H7 (cell line): ENCODE measurements at places on chromosomes 5 and 9.

DNA sequence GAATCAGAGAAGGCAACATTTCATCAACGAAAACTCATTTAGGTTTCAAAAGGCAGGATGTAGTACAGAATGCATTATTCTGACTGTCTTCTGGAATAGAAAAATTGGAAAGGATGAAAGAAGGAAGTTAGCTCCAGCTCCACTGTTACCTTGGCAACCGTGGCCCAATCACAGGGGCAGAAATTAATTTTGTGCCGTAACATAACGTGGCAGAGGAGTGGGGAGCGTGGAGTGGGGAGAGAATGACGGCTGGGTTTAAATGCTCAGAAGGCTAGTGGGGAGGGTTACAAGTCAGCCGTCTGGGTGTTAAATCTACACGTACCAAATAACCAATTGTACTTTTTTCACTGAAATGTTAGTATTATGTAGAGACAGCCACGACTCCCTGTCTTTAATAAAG is 32.3 kb upstream of the EQTN start:
- DNase-seq: no peak

- no peak for DNase-seq
These were observed 28.0 kb downstream of the SKP2 start for GRCh38 chr5:36179950-36180349.

DNA sequence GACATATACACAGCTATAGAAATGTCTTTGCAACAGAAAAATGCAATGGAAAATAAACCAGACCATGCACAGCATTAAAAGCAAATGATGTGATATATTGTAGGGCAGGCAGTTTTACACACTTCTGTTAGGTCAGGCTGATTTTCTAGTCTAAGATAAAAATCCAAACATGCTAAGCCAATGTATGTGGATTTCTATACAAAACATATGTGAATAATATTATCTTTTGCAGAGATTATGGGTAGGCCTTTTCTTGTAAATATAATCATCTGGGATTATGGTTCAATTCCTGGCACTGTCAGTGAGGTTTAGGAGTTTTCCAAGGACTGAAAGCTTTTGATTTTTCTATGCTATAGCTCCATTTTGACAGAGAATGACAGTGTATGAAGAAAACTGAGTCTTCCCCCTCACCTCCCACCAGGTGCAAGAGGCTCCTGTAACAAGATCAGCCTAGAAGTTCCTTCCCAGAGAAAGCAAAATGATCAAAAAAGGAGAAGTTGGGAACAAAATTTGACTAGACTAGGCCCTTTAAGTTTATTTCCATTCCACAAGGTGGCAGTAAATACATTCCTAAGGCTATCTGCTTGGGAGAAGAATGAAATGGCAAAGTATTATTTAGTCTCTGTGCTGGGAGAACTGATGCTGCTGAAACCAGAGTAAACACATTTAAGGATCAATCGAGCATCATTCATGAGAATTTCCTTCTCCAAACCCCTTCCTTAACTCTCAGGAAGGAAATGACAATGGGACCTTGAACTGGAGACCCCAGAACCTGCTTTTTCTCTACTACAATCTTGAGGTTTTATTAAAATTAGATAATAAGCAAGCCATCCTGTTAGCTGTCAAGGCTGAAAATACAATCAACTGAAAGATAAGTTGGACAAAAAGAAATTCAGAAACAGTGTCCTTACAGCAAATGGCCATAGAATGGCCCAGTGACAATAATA is 133.0 kb upstream of the TUT7 start:
- DNase-seq: peak; percentile 43

DNA sequence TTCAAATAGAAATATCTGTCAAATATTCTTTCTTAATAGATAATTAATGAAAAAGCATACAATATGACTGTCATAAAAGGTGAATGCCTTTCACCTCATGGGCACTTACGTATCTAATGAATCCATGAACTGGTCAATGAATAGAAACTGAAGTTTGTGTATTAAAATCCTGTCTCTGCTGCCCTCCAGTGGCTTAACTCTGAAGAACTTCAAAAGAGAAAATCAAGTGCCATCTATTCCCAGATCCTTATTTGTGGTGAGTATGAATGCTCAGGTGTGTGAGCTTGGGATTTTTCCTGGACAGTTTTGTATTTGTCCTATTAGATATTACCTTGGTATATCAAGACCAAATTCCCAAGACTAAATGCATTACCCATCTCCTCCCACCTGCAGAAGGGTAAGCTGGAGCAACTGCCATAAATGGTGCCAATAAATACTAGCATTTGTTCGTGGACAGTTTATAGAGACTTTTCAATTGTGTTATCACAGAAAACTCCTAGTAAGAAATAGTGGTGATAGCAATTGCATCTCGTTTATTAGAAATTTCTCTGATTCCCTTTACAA is 44.0 kb upstream of the SVEP1 start:
- DNase-seq: no peak

DNA sequence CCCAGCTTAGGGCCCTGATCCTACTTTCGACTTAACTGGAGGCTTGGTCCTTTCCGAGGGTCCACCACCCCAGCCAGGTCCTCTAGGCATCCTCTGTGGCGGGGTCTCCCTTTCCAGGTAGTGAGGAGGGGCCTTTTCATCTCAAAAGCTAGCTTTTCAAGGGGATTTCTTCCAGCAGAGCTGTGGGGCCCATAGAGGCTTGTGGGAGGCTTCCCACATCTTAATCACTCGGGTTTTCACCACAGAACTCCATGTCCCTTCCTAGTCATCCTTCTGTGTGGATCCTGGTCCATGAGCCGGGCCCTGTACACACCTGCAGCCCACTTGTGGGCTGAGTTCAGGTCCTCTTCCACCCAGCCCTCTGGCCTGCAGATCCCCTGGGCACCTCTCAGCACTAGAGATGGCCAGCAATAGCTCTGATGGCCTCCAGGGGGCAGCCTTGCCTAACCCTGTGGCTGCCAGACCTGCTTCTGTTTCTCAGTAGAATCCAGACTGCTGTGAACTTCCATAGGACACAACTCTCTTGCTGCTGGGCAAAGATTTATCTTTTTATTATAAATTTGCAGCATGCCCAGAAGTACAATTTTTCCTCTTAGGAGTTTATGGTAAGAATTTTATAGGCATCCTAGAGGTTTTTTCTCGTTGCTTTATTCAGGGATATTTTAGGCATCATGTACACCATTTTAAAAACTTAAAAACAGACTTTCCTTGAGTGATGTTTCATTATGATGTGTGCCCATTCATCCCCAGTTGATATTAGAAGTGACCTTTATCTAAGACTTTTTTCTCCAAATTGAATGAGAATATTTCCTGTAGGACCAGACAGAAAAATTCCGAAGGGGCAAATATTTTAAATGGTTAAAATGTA is 208.9 kb downstream of the TRIO start:
- peak; percentile 82 for DNase-seq

DNA sequence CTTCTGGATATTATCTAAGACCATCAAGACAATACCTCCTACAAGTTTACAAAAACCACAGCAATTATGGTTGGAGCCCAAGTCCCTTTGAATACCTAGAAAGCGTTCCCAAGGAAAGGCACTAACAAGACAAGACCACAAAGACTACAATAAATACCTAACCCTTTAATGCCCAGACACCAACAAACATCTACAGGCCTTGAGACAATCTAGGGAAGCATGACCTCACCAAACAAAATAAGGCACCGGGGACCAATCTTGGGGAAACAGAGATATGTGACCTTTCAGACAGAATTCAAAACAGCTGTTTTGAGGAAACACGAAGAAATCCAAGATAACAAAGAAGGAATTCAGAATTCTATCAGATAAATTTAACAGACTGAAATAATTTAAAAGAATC is 37.8 kb downstream of the OXCT1 start:
- DNase-seq: no peak

DNA sequence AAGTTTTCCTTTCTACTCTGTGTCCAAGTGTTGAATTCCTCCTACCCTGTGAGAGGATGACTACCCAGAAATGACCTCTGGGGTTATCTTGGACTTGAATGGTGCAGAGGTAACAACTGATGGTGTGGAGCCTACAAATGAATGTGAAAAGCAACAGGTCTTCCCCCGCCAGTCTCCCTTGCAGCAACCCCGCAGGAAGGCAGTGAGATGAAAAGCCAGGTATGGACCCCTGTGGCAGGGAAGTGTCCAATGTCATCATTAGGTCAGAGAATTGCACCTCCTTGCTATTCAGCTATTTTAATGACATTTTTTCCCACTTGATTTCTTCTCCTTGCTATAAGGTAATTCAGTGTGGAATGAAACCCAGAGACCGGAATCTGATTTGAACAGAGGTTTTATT is 58.5 kb downstream of the MAT2B start:
- DNase-seq: peak; percentile 25

DNA sequence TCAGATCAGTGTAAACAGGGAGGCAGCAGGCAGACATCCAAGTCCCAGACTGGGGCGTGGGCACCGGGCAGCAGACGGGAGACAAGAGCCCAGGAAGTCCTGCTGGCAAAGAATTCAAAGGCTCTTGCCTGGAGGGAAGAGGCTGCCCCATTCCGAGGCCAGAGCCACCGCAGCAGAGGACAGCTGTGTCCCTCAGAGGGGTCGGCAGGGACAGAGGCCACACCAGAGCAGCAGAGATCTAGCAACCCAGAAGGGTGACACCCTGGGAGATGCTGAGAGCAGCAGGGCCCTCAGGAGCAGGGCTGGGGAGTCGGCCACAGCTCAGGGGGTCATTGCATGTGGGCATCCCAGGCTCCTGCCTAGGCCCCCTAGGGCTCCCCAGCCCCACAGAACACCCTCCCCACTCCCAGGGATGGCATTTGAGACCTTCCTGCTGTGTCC is 29.1 kb downstream of the ADAMTS2 start:
- DNase-seq: no peak

- peak; percentile 60 for DNase-seq
These were observed 8.7 kb downstream of the SERINC5 start for GRCh38 chr5:80246995-80247729.

- peak; percentile 7 for DNase-seq
These were observed 14.7 kb upstream of the CCIN start for GRCh38 chr9:36154331-36154952.

- DNase-seq: no peak
These were observed 80.8 kb downstream of the RORB start for GRCh38 chr9:74577956-74578355.
